ENCODE measurements at places on chromosomes 5 and 9.
A peak's percentile ranks its signal among the peaks of the same experiment; 100 is the strongest.

DNA sequence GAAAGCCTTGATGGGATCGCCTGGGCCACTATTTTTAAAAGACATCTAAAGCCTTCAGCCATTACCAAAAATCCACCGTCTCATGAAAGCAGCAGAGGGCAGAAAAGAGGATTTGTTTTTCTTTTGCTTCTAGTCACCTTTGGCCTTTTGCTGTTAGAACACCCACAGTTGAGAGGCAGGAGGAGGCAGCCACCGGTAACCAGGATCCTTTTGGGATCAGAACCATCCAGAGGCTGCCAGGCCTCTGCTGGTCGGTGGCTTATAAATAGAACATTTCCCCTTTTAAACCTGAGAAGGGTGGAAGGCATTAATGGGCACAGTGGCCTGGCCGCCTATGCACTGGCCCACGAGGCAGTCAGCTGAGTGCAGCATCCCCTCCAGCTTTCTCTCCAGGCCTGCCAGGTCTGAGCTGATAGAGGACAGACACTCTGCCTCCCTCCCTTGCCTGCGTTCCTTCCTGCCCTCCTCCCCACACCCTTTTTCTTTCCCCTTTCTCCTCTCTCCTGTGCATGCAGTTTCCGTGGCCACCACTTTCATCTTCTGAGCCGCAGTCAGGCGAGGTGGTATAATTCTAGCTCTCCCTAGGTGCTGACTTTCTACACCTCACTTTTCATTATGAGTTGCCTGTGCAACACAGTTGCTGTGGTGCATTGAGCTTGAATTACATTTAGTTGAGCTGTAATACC lies 253.4 kb downstream of the ARHGAP26 start:
- DNase-seq: no peak

DNA sequence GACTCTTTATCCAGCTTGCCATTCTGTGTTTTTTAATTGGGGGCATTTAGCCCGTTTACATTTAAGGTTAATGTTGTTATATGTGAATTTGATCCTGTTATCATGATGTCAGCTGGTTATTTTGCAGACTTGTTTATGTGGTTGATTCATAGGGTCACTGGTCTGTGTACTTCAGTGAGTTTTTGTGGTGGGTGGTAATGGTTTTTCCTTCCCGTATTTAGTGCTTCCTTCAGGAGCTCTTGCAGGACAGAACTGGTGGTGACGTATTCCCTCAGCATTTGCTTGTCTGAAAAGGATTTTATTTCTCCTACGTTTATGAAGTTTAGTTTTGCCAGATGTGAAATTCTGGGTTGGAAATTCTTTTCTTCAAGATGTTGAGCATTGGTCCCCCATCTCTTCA lies 381.1 kb downstream of the MAN2A1 start:
- no peak for DNase-seq

DNA sequence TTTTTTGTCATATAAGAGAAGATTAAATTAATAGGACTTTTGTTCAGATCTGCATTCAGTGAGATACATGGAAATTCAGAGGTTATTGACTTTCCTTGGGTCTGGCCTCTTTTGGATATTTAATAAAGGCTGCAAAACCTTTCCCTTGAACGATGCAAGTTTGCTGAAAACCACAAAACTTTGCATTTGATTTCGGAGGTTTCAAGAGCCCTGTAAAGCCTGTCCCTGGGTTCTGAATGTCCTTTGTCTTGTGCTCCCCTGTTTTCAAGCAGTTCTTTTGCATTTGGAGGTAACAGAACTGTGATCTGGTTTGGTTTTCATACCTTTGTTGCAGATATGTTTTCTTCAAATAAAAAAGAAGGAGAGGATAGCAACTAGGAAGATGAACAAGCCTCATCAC lies 188.1 kb upstream of the DMRT1 start:
- DNase-seq: no peak

DNA sequence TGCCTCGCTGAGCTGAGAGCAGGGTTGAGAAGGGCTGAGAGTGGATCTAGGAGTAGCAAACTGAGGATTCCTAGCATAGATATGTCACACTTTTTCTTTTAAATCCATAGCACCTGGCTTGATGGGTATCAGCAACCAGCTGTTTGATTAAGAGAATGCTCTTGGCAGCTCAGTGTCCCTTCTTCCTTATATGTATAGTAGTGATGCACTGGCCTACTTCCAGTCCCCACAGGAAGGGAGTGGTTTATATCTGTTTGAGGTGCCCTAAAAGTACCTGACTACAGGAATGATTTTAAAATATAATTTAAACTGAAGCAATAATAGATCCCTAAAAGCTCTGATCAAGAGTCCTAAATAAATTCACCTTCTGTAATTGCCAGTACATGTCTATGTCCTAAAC lies 546.8 kb upstream of the ZNF608 start:
- no peak for DNase-seq

- DNase-seq: no peak
Measured at GRCh38 chr9:126149661-126150060, 177.0 kb upstream of the MVB12B start.

- DNase-seq: no peak
Measured at GRCh38 chr5:175443514-175444059, 395 bp downstream of the DRD1 start.

DNA sequence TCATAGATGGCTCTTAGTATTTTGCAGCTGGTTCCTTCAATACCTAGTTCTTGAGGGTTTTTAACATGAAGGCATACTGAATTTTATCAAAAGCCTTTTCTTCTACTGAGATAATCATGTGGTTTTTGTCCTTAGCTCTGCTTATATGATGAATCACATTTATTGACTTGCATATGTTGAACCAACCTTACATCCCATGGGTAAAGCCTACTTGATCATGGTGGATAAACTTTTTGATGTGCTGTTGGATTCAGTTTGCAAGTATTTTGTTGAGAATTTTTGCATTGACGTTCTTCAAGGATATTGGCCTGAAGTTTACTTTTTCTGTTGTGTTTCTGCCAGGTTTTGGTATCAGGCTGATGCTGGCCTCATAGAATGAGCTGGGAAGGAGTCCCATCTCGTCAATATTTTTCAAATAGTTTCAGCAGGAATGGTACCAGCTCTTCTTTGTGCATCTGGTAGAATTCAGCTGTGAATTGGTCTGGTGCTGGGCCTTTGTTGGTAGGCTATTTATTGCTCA lies 49.7 kb downstream of the YIPF5 start:
- DNase-seq: no peak

DNA sequence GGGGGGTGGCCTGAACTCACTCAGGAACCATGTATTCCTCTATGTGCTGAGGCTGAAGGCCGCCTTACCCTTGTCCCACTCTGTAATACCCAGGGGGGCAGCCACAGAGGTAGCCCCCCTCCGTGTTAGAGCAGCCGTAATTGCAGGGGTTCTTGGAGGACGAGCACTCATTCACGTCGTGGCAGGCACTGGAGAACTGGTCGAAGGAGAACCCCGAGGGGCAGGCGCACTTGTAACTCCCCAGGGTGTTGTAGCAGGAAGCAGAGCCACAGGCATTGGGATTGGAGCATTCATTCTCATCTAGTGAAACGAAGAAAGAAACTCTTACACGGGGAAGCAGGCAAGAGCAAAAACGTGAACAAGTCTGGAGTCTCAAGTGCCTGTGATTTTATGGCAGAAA lies 179.8 kb downstream of the SLC12A2 start:
- DNase-seq: no peak

DNA sequence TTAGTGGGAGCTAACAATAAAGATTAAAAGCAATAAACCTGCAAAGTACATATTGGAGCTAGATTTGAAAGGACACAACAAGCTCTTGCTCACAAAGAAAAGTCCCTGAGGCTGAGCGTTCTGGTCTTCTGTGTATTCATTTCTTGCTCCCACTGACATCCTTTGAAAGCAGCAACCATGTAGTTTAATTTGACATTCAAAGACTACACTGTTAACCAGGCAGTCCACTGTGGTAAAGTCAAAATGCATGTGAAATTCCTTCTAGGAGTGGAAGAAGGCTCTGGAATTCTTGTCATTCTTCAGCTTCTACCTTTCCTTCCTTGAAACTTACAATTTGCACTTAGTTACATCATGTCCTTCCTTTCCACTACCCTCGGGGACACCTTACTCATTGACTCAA lies 480.7 kb downstream of the CSNK1G3 start:
- no peak for DNase-seq

- no peak for DNase-seq
Measured at GRCh38 chr9:95074632-95075031, 242.9 kb downstream of the FANCC start.

- DNase-seq: no peak
Measured at GRCh38 chr5:138541511-138542179, 1.4 kb downstream of the ETF1 start.

DNA sequence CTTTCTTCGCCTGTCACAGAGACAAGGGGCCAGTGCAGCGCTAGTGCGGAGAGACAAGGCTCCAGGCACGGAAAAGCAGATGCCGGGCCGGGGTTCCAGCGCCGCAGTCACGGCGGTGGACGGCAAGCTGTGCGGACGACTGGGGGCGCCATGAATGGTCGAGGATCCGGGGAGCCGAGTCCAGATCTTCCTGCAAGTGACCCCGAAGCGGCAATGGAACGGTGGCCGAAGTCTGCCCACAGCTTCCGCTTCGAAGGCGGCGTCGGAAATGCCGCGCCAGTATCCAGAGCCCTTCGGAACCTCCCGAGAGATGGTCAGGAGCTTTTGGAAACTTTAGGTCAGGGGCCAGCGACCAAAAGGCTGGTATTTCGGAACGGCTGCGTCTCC lies 601 bp upstream of the FAF2 start:
- DNase-seq: no peak

GRCh38 chr9:108389056-108389455 lies 466.7 kb downstream of the ACTL7B start:
- DNase-seq: no peak

DNA sequence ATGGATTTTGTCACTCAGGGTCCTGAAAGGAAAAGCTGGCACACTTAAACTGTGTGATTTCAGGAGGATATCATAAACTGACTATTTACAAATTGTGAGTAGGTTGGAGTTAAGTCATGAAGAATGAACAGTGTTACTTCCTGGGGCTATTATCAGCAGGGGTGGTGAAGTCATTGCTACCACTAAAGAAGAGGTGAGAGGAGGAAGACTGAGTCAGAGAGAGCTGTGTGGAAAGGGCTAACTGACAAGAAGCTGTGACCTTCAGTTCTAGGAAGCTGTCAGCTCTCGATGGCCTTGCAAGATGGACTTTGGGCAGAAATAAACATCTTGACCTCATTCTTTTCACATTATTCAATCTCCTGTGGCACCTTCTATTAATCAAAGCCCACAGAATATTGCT lies 72.3 kb upstream of the STARD4 start:
- DNase-seq: no peak

DNA sequence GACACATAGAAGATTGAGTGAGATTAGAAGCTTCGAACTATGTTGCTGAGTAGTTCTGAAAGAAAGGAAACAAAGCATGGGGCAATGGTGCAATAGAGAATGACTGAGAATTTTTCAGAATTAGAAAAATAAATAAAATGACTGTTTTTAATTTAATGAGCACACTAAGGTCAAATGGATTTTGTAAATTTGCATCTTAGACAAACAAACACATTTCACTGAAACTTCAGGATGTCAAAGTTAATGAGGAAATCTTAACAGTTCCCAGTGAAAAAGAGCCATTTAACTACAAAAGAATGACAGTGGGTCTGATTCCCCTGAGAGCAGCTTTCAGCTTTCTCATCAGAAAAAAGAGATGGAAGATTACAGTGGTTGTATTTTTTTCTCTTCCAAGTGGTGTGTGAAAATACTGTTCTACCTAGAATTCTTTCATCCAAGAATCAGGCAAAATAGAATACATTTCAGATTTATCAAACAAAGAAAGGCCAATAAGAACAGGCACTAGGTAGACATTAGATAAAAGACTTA lies 591.9 kb downstream of the SEMA5A start:
- DNase-seq: no peak

DNA sequence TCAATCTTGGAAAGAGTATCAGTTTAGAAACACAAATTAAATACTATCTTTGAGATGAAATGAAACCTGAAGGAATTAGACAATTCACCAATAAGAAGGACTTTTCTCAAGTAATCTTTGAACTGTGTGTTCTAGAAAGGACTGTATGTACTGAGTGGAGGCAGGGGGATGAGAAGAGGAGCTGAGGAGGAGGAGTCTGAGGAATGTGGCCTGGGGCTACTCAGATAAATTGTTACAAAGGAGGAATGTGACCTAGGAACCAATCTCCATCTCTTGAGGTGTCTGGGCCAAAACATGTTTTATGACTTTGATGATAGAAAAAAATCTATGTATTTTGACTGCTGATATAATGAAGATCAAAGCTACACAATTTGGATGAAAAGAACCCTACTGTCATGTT lies 124.3 kb upstream of the ANKRD55 start:
- DNase-seq: no peak

GRCh38 chr5:152097128-152097527 lies 172.5 kb upstream of the GLRA1 start:
- DNase-seq: no peak

DNA sequence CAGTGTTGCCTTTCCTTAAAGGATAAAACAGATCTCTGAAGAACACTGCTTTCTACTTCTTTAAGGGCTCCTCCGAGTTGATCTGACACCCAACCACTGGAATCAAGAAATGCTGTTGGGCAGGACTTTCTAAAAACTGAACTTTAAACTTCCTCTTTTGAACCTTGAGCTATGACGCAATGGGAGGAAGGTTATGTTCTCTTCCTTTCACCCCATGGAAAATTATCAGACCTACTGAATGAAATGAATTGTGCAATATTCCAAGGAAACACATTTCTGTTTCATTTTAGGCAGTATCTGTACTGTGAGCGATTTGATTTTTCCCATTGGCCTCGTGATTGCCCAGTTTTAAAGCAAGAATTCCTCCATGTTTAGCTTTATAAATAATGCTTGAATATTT lies 206.0 kb upstream of the PRR16 start:
- DNase-seq: peak; percentile 79

DNA sequence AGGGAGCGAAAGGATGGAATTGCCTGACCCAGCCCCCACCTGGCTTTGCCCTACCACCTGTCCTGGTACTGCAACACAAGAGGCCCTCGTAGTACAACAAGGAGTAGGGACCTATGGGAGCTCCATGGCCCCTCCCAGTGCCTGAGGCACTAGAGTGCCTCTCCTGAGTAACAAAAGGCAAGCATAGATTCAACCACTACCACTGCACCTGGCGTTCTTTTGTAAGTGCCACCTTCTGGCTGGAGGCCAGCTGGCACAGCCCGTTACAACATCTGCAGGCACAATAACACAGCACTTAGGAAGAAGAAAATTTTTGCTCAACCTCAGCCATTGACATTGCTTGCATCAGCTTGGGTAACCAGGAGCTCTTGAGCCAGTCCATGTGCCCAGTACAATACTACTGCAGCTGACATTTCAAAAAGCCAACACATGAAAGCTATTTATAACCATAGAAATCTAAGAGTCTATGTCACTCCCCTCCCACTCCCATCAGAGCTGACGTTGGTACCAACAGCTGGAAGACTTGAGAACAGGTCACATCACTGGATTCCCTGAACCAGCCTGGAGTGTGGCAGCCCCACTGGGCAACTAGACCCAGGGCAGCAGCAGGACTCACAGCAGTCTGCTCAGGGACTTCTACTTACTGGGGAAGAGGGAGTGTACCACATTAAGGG lies 17.7 kb upstream of the FAM174A start:
- no peak for DNase-seq

GRCh38 chr5:5420251-5420650 lies 2.2 kb upstream of the ICE1 start:
- DNase-seq: no peak

- no peak for DNase-seq
Measured at GRCh38 chr9:134640506-134641172, 964 bp upstream of the COL5A1 start.
